ENCODE measurements at places on chromosomes 1 and 21.

DNA sequence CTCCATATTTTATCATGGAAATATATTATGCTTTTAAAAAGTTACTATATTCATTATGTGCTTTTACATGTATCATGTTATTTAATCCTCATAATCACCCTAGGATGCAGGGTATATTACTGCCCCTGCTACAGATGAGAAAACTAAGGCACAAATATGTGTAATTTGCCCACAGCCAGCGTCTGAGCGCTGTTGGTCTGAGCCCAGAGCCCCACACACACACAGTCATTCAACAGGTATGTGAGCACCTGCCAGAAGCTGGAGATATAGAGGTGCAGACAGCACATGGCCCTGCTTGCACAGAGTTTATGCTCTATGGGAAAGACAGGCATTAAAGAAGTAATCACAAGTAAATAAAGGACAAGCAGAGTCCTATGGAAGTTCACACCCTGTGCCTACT is 49.8 kb upstream of the SEC16B start:
- no peak for DNase-seq

GRCh38 chr1:162678439-162678838 is 46.2 kb downstream of the DDR2 start:
- DNase-seq, result no peak

- no peak for DNase-seq
Measured at GRCh38 chr1:173410794-173411236, 66.3 kb upstream of the PRDX6 start.

DNA sequence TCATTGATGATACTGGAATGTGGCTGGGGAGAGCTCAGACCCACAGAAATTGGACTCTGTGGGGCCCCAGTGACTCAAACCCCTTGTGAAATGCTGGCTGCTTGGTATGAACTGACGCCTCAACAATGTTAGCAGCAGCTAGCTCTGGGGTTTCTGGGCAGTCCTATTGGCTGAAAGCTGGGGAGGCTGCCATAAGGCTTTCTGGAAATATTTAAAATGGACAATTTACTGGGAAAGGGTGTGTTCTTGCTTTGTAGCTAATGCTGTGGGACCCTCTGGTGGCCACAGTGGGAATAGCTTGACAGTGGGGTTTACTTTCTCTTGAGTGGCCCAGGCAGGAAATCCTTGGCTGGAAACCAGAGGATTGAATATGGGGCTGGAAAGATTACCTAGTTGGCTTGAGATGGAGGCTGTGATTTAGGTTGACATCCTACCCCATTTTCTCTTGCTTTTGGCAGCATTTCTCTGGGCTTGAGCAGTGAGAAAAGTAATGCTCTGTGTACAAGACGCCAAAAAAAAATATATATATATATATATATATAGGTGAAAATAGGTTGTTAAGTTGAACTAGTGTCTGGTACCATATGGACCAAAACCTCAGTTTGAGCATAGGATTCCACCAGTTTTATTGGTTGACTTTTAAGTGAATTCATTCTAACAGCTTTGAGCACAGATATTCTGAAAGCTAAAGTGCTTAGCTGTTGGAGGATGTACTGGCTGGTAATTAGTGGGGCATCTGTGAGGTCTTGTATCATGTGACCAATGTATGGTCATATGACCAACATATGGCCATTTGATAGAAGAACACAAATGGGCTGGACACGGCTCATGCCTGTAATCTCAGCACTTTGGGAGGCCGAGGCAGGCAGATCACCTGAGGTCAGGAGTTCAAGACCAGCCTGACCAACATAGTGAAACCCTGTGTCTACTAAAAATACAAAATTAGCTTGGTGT is 8.2 kb upstream of the S100A10 start:
- DNase-seq, result peak; percentile 82

DNA sequence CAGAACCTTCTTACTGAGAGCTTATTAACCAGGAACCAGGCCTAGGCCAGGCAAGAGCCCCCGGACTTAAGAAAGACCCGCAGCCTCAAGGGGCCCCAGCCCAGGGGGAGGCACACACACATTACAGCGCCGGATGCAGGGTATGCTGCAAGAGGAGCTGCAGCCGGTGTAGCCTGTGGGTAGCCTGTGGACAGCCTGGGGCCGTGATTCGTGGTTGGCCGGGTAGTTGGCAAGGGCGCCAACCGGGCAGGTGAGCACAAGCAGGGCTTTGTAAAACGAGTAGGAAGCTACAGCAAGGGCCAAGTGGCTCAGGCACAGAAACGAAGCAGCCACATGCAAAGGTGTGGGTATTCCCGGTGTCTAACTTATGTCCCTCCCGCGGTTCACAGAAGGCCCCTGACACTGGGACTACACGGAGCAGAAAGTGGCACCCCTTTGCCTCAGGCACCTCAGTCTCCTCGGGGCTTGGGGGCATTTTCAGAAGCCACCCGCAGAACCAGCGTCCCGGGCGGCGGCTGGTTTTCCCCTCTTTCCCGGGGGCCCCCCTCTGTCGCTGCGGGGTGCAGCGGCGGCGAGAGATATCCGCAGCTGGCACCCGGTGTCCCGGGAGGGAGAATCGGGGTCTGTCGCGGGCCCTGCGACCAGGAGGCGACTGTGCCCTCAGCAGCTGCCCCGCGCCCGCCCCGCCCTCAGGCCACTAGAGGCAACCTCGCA is 40.8 kb downstream of the KIAA1614 start:
- DNase-seq, result no peak

DNA sequence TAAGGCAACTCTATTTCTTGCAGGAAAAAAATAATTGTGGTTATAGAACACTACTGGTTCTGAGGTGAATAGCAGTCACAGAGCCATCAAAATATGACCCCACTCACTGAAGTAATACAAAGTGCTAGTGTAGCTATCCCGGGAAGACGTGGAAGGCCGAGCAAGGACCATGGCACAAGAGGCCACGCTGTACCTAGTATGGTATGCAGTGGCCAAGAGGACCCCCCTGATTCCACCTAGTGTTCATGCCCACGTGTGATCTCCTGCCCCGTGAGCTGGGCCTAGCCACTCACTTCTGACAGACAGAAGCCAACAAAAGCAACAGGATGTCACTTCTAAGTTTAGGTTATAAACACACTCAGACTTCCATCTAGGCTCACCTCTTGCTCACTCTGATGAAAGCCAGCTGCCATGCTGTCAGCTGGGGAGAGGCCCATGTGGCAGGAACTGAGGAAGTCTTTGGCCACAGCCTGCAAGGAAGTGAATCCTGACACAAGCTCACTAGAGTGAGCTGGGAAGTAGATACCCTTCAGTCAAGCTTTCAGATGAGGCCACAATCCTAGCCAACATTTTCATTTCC is 21.7 kb upstream of the LSS start:
- no peak for DNase-seq

- DNase-seq, result no peak
Measured at GRCh38 chr1:6275826-6276782, 15.2 kb upstream of the GPR153 start.

DNA sequence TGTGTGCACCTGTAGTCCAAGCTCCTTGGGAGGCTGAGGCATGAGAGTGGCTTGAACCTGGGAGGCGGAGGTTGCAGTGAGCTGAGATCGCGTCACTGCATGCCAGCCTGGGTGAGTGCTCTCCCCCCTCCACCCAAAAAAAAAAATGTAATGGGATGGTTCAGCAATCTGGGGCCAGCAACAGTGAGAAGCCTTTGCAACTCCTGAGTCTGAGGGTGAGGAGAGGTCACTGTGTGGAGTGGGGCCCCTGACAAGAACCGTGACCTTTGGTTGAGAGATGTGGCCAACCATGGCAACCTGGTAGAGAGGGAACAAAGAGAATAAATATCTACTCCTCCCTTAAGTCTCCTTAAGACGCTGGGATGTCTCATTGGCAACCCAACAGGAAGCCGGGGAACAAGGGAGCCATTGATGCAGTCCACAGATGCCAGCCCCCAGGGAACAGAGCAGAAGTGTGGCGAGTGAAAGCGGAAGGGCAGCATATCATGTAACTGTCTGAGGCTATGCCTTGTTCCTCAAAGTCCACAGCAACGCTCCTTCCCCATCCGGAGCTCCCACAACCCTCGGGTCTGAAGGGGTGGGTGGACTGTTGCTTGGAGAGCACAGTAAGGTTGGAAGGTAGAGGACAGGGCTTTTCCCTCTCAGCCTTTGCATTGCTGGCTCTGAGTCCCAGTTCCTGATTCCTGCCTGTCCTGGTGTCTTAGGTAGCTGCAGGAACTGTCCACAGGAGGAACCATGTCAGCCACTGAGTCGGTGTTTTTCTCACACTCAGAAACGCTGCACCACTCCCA is 8.3 kb downstream of the TRNP1 start:
- no peak for DNase-seq

GRCh38 chr1:48947761-48948537 is 171.3 kb upstream of the BEND5 start:
- DNase-seq, result no peak

DNA sequence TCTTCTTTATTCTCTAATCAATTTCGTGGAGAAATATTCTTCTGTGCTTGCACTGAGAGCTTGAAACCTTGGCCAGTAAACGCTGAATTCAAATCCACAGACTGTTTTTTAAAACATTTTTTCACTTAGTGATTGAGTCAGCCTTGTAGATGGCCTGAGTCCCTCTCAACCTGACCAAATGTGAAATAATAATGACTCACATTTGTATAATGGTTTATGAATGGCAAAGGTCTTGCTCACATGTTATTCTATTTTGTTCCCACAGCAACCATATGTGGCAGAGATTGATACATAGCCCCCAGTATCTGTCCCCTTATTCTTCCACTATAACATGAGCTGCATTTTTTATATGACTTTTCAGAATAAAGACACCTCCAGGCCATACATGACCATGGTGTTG is 47.8 kb upstream of the CCDC190 start:
- no peak for DNase-seq

GRCh38 chr1:215589650-215590435 is 22.7 kb downstream of the KCTD3 start:
- no peak for DNase-seq

GRCh38 chr1:209800984-209801834 is 4.7 kb downstream of the IRF6 start:
- no peak for DNase-seq

DNA sequence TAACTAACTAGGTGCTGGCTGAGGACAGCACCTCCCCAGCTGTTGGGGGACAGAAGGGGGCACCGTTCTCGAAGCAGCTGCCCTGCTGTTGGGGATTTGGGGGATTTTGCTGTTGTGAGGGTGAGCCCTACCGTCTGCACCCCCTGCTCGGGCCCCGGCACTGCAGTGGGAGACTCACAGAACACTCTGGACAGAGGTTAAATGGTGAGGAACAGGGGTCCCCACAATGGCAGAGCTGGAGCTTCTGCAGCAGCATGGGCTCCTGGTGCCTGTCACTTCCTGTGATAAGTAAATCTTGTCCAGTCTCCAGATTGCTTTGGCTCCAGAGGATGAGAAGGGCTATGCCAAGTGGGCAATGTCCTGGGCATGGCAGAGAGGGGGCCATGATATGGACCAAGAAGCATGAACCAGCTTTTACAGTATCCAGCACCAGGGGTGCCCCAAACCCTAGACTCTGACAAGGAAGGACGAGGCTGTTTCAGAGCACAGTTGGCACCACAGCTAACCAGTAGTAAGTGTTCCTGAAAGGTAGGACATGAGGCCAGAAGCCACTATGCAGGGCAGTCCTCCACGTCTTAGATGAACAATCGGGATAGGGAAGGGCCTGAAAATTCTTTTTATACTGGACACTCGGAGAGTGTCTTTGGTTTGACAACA is 365.1 kb upstream of the VAMP3 start:
- no peak for DNase-seq

DNA sequence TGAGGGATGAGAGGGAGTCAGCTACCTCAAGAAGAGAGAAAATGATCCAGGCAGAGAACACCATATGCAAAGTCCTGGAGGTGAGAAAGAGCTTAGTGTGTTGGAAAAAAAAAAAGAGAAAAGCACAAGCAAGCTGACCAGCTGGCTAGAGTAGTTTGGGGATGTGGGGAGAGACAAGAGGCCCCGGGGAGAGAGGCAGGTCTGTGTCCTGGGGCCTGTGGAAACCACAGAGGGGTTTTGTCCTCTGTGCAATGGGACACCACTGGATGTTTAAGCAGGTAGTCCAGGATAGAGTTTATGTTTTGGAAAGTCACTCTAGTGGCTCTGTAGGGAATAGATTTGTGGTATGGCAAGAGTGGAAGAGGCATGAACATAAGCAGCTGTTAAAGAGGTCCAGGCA is 14.4 kb upstream of the CHI3L1 start:
- no peak for DNase-seq

DNA sequence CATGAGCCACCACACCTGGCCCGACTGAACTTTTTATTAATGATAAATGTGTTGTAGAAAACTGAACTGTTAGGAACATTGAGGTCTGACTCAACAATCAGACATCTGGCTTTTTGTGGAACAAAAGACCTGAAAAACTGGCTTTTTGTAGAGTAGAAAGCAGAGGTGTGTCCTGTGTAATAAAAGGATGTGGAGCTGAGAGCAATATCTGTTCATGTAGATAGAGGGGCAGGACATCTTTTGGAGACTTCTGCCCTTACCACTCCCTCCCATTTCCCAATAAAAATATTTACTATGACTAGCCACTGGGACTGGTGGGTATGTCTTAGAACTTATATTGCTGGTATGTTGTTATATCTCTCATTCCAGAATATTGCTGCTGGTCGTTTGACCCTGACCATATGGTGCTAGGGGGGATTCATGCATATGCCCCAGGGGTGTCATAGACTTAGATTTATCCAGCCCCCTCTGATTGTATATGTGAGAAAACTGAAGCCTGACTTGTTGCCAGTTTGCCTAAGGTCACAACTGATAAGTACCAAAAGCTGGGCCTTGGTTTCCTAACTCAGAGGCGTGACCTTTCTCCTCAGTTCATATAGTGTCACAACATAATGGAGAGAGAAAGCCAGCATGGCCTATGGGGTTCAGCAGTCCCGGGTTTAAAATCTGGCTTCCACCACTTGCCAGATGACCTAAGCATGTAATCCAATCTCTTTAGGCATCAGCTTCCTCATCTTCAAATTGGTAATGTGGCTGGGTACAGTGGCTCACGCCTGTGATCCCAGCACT is 33.5 kb upstream of the PIGV start:
- DNase-seq, result no peak

- DNase-seq, result no peak
Measured at GRCh38 chr1:236039740-236040685, 24.9 kb downstream of the NID1 start.

GRCh38 chr1:42167611-42168390 is 3.3 kb upstream of the GUCA2A start:
- no peak for DNase-seq

DNA sequence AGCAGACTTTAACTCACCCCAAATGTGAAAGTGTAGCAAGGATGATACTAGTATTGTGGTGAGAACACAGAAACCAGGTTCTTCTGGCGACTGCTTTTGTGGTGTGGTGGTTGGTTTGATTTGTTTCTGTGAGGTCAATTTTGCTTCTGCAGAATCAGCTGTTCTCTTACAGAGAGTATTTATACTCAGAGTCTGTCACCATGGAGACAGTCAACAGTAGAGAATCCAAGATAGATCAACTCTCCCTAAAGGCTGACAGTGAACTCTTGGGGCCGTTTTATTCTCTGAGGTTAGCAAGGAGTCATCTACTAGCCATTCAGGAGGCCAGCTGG is at the start of gene CFAP107:
Gene CFAP107, plus strand, starts transcription at position 209 of the 332 bp plus-strand sequence. CDS start 231 bp downstream, outside the sequence.
- DNase-seq, result no peak

- DNase-seq, result peak; percentile 69
Measured at GRCh38 chr1:153775458-153776327, 486 bp downstream of the SLC27A3 start.

- no peak for DNase-seq
Measured at GRCh38 chr1:175287849-175288248, 95.3 kb upstream of the KIAA0040 start.

All from activated CD4-positive, alpha-beta T cell treated with anti-CD3 and anti-CD28 coated beads for 48 hours (primary cell).